HuH-7 (cell line): ENCODE measurements at places on chromosomes 5 and 9.

- no peak for DNase-seq
Measured at GRCh38 chr5:135965504-135965903, 10.7 kb upstream of the LECT2 start.

DNA sequence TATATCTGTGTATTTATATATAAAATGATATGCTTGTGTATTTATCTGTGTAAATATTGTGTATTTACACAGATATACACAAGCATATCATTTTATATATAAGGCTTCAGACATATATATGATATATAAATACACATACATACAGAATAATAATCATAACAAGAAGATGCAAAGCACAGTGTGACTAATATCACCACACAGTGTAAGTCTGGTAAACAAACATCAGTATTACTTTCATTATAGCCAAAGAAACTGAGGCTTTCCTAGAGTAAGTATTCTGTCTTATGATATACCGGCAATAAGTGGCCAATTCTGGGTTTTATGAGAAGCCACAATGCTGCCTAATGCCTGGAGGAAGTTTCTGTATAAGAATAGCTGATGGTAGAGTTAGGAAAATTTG, 29.9 kb upstream of the RAPGEF6 start:
- DNase-seq = no peak

DNA sequence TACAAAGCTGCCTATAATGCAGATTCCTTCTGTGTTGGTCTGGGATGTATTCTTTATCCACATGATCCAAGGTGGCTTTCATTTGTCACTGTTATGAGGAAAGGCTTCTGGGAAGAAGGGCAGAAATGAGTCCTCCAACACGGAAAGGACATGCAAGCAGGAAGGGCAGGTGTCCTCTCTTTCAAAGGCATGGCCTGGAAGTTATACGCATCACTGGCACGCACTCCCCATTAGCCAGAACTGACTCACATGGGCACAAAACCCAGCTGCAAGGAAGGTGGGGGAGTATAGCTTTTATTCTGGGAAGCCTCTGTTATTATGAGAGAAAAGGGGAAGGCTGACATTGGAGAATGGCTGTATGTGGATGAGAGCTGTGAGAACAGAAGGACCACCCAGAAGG, 141.3 kb upstream of the ZNF618 start:
- no peak for DNase-seq

- no peak for DNase-seq
Measured at GRCh38 chr9:116005205-116005604, 148.4 kb upstream of the PAPPA start.

DNA sequence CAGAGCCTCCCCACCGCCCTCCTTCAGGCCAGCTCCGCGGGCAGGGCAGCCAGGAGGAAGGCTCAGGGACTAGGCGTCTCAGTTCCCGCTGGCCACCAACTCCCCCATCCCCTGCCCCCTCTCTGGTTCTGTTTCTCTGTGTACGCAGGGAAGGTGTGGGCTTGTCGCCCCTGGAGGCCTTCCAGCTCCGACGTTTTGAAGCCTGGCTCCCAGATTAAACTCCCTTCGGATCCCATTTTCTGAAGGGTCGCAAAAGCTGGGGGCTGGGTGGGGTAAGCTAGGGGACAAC, 346 bp downstream of the ATOX1 start:
- DNase-seq = no peak

- no peak for DNase-seq
Measured at GRCh38 chr5:74725331-74725730, 40.3 kb downstream of the HEXB start.

GRCh38 chr5:109898269-109899162, 208.8 kb downstream of the MAN2A1 start:
- DNase-seq = no peak

DNA sequence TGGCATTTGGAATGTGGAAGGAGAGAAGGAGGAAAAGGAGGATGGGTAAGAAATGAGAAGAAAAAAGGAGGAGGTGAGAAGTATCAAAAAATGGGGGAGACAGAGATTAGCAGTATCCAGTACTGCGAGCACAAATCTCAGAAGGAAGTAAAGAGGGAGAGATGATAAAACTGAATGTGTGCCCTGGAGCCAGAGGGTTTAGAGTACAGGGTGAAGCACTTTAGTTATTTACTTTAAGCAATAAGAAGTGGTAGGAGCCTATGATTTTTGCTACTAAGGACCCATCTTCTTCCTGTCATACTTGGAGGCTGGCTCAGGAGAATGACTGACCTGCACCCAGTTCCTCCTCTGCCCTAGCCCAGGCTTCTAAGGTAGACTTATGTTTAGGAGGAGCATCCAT, 94.9 kb downstream of the ADRB2 start:
- DNase-seq = no peak

DNA sequence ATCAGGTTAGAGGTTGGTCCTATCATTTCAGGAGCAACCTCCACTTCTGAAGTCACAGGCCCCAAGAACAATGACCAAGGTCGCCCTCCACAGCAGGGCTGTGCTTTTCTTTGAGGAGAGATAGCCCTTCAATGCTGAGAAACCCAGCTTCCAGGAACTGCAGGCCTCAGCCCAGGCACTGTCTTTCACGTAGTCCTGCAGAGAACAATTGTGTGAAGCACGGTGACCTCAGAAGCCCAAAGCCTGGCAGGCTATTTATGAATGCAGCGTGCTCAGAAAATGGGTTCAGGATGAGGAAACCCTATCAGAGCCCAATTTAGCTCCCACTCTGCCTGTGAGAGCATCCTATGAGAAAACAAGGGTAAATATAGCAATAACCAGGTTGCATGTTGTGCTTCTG, 388.3 kb downstream of the PLK2 start:
- no peak for DNase-seq

- no peak for DNase-seq
Measured at GRCh38 chr5:142597546-142598337, 88.1 kb downstream of the FGF1 start.

- DNase-seq = no peak
Measured at GRCh38 chr5:135130261-135131215, 96.5 kb upstream of the PITX1 start.

DNA sequence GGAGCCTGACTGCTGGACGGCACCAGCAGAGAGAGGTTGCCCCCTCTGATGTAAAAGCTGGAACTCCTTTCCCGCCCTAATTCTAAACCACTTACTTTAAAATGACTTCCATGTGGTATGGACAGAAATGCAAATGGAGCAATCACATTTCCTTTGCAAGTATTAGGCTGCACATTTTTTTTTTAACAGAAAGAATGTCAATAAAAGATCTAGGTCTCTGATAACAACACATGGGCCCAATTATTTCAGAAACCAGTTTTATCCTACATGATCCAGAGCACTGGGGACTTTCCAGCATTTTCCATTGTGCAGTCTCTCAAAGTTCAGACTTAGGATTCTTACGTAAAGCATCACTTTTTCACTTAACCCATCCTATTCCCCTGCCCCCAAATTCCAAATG, 203.7 kb downstream of the NXNL2 start:
- DNase-seq = no peak

DNA sequence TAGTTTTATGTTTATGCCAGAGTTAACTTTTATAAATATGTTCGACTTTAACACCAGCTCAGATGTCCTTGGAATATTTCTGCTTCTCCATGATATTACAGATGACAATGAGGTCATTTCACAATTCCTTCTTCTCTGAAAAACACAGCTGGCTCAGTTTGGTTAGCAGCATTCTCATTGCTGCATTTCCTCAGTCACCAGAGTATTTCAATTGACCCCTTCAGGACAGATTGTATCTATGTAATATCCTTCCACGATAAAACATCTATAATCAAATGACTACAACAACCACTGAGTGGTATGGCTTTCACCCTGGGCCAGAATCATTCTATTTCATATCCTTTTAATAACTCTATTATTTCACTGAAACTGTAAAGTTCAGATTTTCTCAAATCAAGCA, 148.7 kb downstream of the OXCT1 start:
- DNase-seq = no peak

- DNase-seq = no peak
Measured at GRCh38 chr9:91195372-91196012, 166.2 kb downstream of the AUH start.

DNA sequence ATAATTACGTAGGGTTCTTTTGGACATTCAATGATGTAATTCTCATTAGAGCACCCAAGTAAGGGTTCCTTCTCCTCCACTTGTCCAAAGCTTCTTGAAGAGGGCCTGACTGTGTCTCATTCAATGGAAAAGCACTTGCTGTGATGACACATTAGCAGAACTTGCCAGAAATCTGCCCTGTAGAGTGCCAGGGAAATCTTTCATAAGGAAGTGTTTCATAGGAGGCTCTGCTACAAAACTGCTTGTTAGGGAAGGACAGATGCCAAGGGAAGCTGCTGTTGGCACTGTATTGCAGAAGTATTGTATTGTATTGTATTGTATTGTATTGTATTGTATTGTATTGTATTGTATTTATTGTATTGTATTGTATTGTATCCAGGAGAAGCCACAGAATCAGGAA, 45.5 kb upstream of the MPDZ start:
- no peak for DNase-seq

DNA sequence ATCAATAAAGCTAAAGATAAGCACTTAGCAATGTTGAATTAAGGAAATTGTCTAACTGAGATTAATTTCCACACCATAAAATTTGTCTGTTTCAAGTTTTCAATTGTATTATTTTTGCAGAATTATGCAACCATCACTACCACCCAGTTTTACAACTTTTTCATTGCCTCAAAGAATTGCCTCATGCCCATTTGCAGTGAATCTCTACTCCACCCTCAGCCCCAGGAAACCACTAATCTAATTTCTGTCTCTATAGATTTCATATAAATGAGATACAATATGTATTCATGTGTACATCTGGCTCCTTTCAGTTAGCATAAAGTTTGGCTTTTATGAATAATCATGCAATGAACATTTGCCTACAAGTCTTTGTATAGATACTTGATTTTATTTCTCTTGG, 72.9 kb downstream of the PTCD2 start:
- DNase-seq = no peak

GRCh38 chr5:126656401-126657007, 55.8 kb downstream of the PHAX start:
- DNase-seq = peak; percentile 43
